ENCODE measurements at places on chromosomes 16 and 17. TPM values are rescaled to one million over a fixed set of nuclear protein-coding genes. Genes with fewer than 3 reads are reported as not detected.

Gene PPP1R1B
- polyA plus RNA-seq = 22.3 TPM

Gene CCL16
- polyA plus RNA-seq = not detected

Gene TEKT5
- 0.24 TPM for polyA plus RNA-seq

Gene CA7
- polyA plus RNA-seq = 4.7 TPM

Gene PRSS27
- polyA plus RNA-seq = 10.5 TPM

Gene CCL7
- polyA plus RNA-seq = not detected

Gene CCT6B
- polyA plus RNA-seq = 0.67 TPM

Gene VTN
- 0.38 TPM for polyA plus RNA-seq

Gene FBXW10
- polyA plus RNA-seq = not detected

Gene TM4SF5
- polyA plus RNA-seq = not detected

Gene KRTAP9-8
- polyA plus RNA-seq = not detected

Gene TCAP
- 1.3 TPM for polyA plus RNA-seq

Gene NLRP1
- 9.2 TPM for polyA plus RNA-seq

Gene MRPL38
- polyA plus RNA-seq = 78.4 TPM

Gene MT1M
- polyA plus RNA-seq = 2.1 TPM

Gene KRTAP9-4
- 0.13 TPM for polyA plus RNA-seq

Gene KCNJ18
- polyA plus RNA-seq = not detected

Data from H1 (cell line).